Caco-2 (cell line): ENCODE measurements at places on chromosomes 16 and 17. TPM values are rescaled to one million over a fixed set of nuclear protein-coding genes. Genes with fewer than 3 reads are reported as not detected.

CLEC10A gene
- total RNA-seq = not detected in 2 replicates

INCA1 gene
- 0.64 and 1.4 TPM in 2 replicates for total RNA-seq

MT1G gene
- total RNA-seq = not detected in 2 replicates

HSD17B2 gene
- total RNA-seq = 5.1 and 5.2 TPM in 2 replicates

IGF2BP1 gene
- 583 and 601 TPM in 2 replicates for total RNA-seq

KRTAP9-3 gene
- not detected in 2 replicates for total RNA-seq

VASN gene
- 2.7 and 2.8 TPM in 2 replicates for total RNA-seq

CHST5 gene
- total RNA-seq = 0.11 TPM in 1 of 2 replicates, not detected in the other

RAP1GAP2 gene
- 45.3 and 46.7 TPM in 2 replicates for total RNA-seq

SMIM22 gene
- total RNA-seq = not detected in 2 replicates

PRMT7 gene
- 156 and 166 TPM in 2 replicates for total RNA-seq
